ENCODE measurements at places on chromosomes 16 and 17.

DNA sequence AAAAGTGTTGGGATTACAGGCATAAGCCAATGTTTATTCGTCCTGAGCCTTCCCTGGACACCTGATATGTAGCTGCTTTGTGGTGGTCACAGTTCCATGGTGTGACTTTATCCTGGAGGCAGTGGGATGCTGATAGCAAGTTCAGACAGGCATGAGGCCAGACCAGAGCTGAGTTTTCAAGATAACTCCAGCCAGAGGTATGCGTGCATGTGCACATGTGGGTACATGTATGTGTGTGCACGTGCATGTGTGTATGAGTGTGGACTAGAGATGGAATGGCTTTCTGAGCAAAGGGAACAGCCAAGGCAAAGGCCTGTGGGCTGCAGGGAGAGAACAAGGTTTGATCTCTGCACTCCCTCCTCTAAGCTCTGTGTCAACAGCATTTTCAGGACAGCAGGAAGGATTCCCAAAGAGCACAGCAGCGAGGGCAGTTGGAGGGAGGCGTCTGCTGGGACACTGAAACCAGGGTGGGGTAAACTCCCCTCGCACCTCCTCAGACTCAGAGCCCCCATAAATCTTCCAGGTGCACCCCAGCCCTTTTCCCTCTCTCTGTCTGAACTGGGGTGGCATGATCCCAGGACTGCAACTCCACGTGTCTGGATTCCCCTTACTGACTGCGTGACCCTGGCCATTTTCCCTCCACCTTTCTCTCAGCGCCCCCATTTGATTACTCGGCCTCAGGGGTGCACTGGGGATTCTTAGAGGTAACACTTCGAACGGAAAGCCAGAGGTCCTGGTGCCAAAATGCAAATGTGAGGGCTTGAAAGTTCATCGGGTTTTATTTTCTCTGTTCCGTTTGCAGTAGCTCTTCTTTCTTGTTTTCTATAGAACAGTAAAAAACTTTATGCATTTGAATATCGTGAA is 15.3 kb downstream of the NLRC5 start:
- no peak for DNase-seq

DNA sequence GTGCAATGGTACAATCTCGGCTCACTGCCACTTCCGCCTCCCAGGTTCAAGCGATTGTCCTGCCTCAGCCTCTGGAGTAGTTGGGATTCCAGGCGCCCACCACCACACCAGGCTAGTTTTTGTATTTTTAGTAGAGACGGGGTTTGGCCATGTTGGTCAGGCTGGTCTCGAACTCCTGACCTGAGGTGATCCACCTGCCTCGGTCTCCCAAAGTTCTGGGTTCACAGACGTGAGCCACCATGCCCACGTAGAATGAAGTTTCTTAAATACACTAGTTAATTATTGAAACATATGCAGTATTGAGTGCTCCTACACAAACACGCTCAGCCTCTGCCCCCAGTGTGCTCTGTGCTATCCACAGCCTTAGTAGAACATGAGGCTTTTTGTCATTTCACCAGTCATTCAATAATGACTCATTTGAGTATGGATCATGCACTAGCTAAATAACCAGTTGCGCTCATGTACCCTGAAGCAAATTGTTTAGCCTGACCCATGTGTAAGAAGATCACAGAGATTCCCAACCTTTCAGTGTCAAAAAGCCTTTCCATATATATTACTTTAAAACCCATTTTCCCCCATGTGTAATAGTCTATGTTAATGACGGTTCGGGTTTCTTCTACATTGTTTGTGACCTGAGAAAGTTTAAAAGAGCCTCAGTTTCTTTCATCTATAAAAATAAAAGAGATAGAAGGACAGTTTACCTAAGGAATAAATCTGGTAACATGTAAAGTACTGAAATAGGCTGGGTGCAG is 49.7 kb downstream of the TUBD1 start:
- DNase-seq: no peak

- no peak for DNase-seq
Observed at GRCh38 chr16:65624229-65624628, 502.4 kb upstream of the CDH11 start.

GRCh38 chr17:32928586-32929535 is 908 bp downstream of the TMEM98 start:
- DNase-seq: no peak

- no peak for DNase-seq
Observed at GRCh38 chr17:77142689-77143088, 1.9 kb downstream of the SEC14L1 start.

GRCh38 chr17:42751628-42752027 is 6.8 kb upstream of the EZH1 start:
- DNase-seq: no peak

GRCh38 chr16:73405851-73406250 is 357.9 kb upstream of the ZFHX3 start:
- DNase-seq: no peak

- DNase-seq: no peak
Observed at GRCh38 chr16:57069635-57070370, 22.6 kb upstream of the CPNE2 start.

DNA sequence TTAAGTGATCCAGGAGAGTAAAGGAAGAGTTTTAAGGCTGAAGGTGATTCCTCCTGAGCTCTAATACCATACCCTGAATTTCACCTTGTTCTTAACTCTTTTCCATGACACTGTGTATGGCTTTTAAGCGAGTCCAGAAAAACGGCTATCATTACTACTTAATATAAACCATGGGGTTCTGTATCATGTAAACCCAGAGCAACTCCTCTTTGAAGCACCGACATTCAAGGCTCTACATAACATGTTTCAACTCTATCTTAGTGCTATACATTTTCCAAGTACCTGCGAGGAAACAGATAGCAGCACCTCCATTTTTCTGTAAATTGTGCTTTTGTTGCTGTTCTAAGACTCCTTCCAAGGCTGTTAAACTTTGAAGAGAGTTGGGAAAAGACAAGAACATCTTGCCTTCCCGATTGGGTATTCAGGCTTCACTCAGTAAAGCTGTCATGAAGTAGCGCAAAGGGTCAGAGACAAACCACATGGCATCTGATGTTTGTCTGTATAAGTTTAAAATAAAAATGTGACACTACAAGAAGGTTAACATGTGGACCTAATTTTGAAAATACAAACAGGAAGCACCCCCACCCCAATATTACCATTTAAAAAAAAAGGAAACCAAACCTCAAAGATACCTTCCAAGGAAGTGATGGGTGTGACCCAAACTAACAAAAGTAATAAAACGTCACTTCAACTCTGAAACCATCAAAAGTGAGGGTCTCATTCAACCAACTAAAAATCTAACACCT is 3.9 kb downstream of the STAT5B start:
- DNase-seq: no peak

DNA sequence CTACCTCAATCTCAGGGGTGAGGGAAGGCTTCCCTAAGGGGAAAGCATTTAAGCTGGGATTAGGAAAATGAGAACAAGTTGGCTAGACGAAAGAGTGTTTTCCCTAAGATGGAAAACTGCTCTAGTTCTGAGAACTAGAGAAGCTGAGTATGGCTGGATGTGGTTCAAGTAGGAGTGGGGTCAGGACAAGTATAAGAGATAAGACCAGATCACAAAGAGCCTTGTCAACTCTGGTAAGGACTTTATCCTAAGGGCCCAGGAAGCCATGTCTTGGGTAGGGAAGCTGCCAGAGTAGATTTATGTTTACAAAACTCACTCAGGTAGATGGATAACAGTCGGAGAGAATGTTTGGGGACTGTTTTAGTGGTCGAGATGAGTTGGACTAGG is 1.7 kb downstream of the ANKS4B start:
- no peak for DNase-seq

DNA sequence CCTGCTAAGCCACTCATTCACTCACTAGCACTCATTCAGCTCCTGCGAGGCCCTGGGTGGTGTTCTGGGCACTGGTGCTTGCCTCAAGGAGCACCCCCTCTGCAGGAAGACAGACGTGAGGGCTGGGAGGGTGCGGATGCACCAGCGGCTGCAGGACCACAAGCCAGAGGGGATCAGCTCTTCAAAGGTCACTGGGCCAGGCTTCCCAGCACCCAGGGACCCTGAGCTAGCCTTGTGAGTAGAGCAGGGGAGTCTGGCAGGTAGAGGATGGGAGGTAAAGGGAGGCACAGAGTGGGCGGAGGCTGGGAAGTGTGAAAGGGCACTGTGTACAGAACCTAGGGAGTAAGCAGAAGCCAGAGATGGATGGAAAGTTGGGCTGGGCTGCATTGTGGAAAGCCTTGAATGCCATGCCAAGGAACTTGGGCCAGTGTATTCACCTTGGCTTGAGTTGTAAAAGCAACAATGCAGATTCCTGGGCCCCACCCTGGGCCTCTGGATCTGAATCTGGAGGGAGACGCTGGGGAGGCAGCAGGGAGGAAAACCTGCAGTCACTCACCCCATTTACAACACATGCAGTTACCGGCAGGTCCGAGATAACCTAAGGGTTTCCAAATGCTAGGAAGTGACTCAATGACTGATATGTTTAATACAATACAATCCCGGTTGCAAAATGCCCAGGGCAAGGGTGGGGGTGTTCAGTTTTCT is 1.7 kb downstream of the IL4R start:
- DNase-seq: peak; percentile 69

DNA sequence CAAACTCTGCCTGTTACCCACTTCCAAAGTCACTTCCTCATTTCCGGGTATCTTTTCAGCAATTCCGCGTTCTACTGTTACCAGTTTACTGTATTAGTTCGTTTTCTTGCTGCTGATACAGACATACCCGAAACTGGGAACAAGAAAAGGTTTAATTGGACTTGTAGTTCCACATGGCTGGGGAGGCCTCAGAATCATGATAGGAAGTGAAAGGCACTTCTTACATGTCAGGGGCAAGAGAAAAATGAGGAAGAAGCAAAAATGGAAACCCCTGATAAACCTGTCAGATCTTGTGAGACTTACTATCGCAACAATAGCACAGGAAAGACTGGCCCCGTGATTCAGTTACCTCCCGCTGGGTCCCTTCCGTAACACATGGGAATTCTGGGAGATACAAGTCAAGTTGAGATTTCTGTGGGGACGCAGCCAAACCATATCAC is 30.9 kb downstream of the PAFAH1B1 start:
- DNase-seq: no peak

- no peak for DNase-seq
Observed at GRCh38 chr17:46832331-46832821, 13.9 kb upstream of the WNT3 start.
